ENCODE measurements at places on chromosomes 6 and 20. TPM values are rescaled to one million over a fixed set of nuclear protein-coding genes. Genes with fewer than 3 reads are reported as not detected.
A peak's percentile ranks its signal among the peaks of the same experiment; 100 is the strongest.

- no peaks in the 10 kb centered on the region for H3K27me3 ChIP-seq
- no peak overlapping the region for H3K4me3 ChIP-seq
- H3K4me1 ChIP-seq: no peaks in the 10 kb centered on the region
- H3K36me3 ChIP-seq: no peaks in the 10 kb centered on the region
- H3K27ac ChIP-seq: no peak overlapping the region
These were observed 250.9 kb upstream of the CITED2 start for GRCh38 chr6:139625081-139625939.

DNA sequence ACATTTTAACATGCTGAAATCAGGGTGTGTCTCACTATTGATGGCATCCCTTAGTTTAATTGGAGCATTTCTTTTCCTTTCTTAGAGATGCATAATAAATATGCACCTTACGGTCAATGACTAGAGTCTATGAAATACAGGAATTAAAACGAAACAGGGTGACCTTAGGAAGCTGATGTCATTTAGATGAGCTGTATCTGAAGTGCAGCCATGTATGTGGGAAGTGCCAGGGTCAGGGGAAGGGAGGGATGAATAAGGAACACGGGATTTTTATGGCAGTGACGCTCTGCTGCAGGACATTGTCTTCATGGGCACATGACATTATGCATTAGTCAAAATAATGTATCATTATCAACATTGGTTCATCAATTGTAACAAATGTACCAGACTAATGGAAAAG lies 84.0 kb downstream of the AGPAT4 start:
- DNase-seq: no peak
- peaks cover 17% of the 10 kb centered on the region for H3K4me1 ChIP-seq
- H3K27ac ChIP-seq: no peak overlapping the region
- no peaks in the 10 kb centered on the region for H3K36me3 ChIP-seq

DNA sequence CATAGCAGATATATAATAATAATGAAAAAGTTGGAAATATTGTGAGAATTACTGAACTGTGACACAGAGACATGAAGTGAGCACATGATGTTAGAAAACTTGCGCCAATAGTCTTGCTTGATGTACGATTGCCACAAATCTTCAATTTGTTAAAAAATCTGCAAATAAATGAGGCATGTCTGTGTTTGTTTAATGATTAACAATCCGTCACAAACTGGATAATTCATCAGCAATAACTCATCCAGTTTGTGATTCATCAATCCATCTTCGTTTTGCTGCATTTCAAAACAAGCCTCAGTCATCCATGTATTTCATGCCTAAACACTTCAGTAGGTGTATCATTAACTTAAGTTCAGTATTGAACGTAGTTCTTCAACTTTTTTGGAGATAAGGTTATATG lies 25.5 kb upstream of the SMIM26 start:
- peak; percentile 82 for DNase-seq
- peak overlapping the region; percentile 47 for H3K27ac ChIP-seq
- peaks cover 27% of the 10 kb centered on the region for H3K4me1 ChIP-seq
- H3K4me3 ChIP-seq: no peak overlapping the region
- no peaks in the 10 kb centered on the region for H3K27me3 ChIP-seq
- peaks cover 54% of the 10 kb centered on the region for H3K36me3 ChIP-seq

DNA sequence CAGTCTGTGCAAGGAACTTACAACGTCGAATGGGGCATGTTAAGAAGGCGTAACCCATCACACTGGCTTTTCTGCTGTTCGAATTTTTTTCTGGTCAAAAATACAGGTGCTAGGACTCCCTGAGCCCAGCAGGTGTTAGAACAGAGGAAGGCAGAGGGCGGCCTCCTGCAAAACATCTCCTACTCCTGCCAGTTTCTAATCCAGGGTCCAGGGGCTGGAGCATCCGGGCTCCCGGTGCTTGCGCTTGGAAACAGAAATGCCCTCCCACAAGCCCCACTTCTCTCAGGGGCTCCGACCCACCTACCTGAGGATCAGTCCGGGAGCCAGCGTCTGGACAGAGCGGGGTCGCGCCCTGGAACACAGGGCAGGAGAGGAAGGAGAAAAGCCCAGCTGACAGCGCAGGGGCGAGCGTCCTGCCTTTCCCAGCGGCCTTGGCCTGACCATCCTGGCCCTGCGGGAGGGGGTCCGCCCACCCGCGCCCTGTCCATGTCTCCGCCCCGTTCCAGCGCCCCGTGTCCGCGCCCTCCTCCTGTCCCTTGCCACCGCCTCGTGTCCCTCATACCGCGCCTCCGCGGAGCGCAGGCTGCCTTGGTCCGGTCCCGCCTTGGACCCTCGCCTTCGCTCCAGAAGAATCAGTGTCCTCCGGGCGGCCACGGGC lies 14.8 kb upstream of the LPA start:
- H3K36me3 ChIP-seq: no peaks in the 10 kb centered on the region
- no peak overlapping the region for H3K27ac ChIP-seq
- H3K27me3 ChIP-seq: no peaks in the 10 kb centered on the region
- no peaks in the 10 kb centered on the region for H3K4me1 ChIP-seq
- H3K4me3 ChIP-seq: no peak overlapping the region

DNA sequence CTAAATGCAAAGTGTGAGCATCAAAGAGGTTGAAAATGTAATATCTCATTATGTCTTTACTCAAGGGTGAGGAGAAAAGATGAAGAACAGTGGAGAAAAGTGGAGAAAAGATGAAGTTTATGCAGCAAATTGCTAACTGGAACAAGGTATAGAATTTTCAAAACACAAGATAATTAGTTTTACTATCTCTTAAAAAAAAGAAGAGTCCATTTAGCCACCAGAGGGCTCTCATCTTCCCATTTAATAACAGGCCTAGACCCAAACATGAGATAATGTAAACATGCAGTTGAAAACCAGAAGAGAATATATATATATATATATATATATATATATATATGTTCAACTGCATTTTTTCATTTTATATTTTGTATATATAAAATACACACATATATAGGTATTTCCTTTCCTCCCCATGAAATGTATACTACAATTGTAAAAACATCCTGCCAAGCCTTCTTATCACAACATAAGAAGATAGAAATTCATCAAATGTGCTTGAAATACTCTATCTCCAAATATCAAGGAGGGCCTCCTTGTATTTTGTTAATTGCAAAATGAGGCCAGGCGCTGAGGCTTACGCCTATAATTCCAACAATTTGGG lies 78.4 kb downstream of the ADTRP start:
- no peak for DNase-seq
- H3K4me1 ChIP-seq: peaks cover 7% of the 10 kb centered on the region
- no peak overlapping the region for H3K4me3 ChIP-seq
- H3K36me3 ChIP-seq: no peaks in the 10 kb centered on the region
- peak overlapping the region; percentile 24 for H3K27ac ChIP-seq
- no peaks in the 10 kb centered on the region for H3K27me3 ChIP-seq

DNA sequence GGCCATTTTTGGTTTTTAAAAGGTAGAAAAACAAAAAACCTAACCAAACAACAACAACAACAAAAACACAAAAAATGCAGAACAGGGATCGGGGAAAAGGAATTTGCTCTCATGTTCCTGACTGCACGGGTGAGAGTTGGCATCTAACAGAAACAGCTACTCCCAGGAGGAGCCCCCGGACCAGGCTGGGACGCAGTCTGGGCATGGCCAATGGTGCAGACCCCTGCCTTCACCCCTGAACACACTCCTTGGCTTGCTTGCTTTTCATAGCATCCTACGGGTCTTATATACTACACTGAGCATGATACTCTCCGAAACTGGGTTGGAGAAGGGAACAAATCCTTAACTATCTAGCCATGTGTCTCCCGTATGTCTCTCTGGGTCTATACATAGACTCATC lies 587 bp upstream of the MAS1 start:
- H3K4me3 ChIP-seq: no peak overlapping the region
- no peaks in the 10 kb centered on the region for H3K4me1 ChIP-seq
- peaks cover 66% of the 10 kb centered on the region for H3K27me3 ChIP-seq
- H3K27ac ChIP-seq: no peak overlapping the region

- no peak for DNase-seq
- H3K4me1 ChIP-seq: no peaks in the 10 kb centered on the region
- no peaks in the 10 kb centered on the region for H3K27me3 ChIP-seq
- H3K36me3 ChIP-seq: no peaks in the 10 kb centered on the region
These were observed 90.8 kb downstream of the TRMT11 start for GRCh38 chr6:126076992-126077664.

GRCh38 chr6:105759015-105759414 lies 327.1 kb upstream of the PRDM1 start:
- DNase-seq: no peak
- H3K36me3 ChIP-seq: no peaks in the 10 kb centered on the region
- peaks cover 24% of the 10 kb centered on the region for H3K4me1 ChIP-seq
- no peaks in the 10 kb centered on the region for H3K27me3 ChIP-seq
- H3K27ac ChIP-seq: no peak overlapping the region
- no peak overlapping the region for H3K4me3 ChIP-seq

GRCh38 chr20:9112541-9113515 lies 43.9 kb downstream of the PLCB4 start:
- H3K27ac ChIP-seq: peak overlapping the region; percentile 32
- no peaks in the 10 kb centered on the region for H3K27me3 ChIP-seq
- H3K36me3 ChIP-seq: no peaks in the 10 kb centered on the region
- DNase-seq: peak; percentile 77
- peaks cover 31% of the 10 kb centered on the region for H3K4me1 ChIP-seq
- no peak overlapping the region for H3K4me3 ChIP-seq

- DNase-seq: no peak
- no peaks in the 10 kb centered on the region for H3K27me3 ChIP-seq
- H3K36me3 ChIP-seq: no peaks in the 10 kb centered on the region
- no peak overlapping the region for H3K27ac ChIP-seq
These were observed 23.2 kb upstream of the UNC93A start for GRCh38 chr6:167267921-167268401.

- peak overlapping the region; percentile 76 for H3K27ac ChIP-seq
- H3K4me3 ChIP-seq: no peak overlapping the region
- H3K4me1 ChIP-seq: peaks cover 24% of the 10 kb centered on the region
- peak; percentile 22 for DNase-seq
- no peaks in the 10 kb centered on the region for H3K36me3 ChIP-seq
These were observed 259.9 kb upstream of the MARCKS start for GRCh38 chr6:113597231-113597583.

DNA sequence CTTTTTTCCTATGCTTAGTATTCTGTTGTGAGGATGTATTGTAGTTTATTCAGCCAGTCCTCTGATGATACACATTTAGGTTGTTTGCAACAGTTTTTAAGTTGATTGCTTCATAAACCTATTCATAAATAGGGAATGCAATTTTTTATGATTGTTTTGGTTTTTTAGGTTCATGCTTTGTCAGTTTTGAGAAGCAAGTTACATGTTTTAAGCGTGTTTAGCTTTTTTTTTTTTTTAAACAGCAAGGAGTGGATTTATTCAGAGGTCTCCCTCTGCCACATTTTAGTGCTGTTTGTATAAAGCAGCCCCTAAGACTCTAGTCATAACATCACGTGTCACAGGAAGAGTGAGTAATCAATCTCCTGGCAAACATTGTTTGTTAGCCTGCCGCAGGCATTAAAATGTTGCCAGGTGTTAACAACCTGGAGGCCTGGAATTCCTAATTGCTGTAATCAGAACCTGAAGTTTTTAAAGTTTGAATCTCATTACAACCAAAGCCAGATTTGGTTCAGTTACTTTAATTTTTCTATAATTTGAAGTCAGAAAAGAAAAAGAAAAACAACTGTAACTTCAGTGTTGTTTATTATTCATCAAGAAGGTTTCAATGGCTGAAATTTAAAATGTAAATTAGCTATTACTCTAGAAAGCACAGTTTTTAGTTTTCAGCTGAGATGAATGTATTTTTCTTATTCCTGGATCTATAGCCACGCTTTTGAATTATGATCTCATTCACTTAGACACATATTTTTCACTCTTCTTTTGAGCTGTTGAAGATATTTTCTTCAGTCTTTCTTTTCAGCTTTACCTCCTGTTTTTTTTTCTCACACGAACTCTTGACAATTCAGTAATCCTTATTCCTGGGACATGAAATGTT lies 59.2 kb downstream of the KCNS1 start:
- H3K27ac ChIP-seq: peak overlapping the region; percentile 22
- H3K27me3 ChIP-seq: no peaks in the 10 kb centered on the region
- DNase-seq: no peak
- H3K4me3 ChIP-seq: no peak overlapping the region
- peaks cover 43% of the 10 kb centered on the region for H3K4me1 ChIP-seq

- H3K27me3 ChIP-seq: no peaks in the 10 kb centered on the region
- peaks cover 11% of the 10 kb centered on the region for H3K36me3 ChIP-seq
- H3K4me1 ChIP-seq: peaks cover 34% of the 10 kb centered on the region
- peak overlapping the region; percentile 79 for H3K4me3 ChIP-seq
These were observed 9.3 kb downstream of the SYNGAP1 start for GRCh38 chr6:33428966-33429749.

DNA sequence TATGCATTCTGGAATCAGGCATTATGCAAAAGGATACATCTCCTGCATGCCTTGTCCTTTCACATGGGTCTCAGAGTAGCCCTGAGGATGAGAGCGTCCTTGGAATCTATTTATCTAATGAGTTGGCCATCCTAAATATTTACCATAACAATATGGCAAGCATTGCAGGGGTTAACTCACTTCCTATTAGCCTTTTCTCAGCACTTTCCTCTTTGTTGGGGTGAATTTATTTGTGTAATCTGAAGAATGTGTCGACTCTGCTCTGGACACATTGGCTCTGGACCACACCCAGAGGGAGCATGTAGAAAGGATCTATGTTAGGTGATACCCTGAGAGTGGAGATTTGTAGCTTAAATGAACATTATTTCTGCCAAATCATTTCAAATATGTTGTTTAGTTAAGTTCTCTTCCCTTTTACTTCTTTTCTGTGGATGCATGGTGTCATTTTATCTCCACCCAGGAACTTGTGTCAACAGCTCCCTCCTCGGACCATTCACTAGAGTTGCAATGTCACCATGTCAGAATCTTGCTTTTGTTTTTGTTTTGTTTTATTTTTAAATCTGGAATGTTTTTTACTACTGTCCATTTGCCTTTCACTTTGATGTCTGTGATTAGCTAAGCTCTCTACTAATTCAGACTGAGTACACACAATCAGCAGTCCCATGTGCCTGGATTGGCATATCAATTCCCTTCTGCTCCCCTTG lies 757.0 kb upstream of the MMS22L start:
- no peak overlapping the region for H3K4me3 ChIP-seq
- no peak for DNase-seq
- H3K36me3 ChIP-seq: no peaks in the 10 kb centered on the region
- H3K27ac ChIP-seq: no peak overlapping the region
- no peaks in the 10 kb centered on the region for H3K27me3 ChIP-seq
- no peaks in the 10 kb centered on the region for H3K4me1 ChIP-seq

MYLK4 gene
- 0.36 TPM for total RNA-seq

BPI gene
- not detected for total RNA-seq

PAX1 gene
- under 0.01 TPM for total RNA-seq

IL20RA gene
- 0.29 TPM for total RNA-seq

PPP1R10 gene
- total RNA-seq: 37.4 TPM

CD164 gene
- total RNA-seq: 222 TPM

SLC22A2 gene
- total RNA-seq: under 0.01 TPM

DUSP15 gene
- total RNA-seq: 1.2 TPM

PNPLA1 gene
- total RNA-seq: not detected

Measured in osteoblast (primary cell).